ENCODE measurements at places on chromosomes 5 and 9.

- no peak for DNase-seq
Observed at GRCh38 chr9:117249799-117250198, 165.1 kb downstream of the ASTN2 start.

GRCh38 chr5:92998456-92998855 is 582.6 kb downstream of the NR2F1-AS1 start:
- DNase-seq: no peak

DNA sequence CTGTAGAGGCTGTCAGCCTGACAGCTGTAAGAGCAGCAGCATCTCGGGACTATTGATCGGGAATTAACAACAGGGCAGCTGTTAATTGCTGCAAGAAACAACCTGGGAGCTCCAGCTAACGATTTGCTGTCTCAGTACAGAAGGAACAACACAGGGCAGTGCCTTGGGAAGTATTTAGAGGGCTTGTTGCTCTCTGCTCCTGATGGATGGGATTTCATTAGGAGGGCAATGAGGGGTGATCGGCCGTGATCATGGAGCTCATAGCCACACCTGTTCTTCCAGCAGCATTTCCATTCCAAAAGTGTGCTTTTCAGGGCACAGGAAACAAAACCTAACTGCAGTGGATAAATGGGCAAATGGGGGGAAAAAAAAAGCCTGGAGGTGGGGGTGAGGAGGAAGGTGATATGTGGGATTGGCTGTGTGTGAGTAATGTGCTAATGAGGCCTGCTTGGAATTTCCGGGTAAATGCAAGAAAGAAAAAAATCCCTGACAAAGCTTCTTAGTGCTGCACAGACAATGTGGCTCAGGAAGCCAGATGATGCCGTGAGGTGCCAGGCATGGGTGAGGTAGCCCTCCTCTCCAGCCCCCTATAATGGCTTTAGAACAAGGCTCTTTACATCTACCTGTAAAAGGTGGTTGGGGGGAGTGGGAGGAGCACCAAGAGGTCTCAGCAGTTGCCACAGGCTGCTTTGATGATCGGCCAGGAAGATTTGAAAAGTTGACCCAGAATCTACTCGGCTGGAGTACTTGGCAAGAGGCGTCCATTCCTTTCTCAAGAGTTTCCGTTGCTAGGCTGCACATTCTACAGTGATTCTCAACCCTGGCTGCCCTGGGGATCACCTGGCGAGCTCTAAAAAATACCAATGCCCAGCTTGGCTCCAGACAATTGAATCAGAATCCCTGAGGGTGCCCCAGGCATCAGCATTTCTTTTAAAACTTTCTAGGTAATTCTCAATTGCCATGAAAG is 139.5 kb upstream of the KLF9 start:
- DNase-seq: peak; percentile 73

GRCh38 chr5:1394881-1395860 is 50.1 kb downstream of the SLC6A3 start:
- no peak for DNase-seq

DNA sequence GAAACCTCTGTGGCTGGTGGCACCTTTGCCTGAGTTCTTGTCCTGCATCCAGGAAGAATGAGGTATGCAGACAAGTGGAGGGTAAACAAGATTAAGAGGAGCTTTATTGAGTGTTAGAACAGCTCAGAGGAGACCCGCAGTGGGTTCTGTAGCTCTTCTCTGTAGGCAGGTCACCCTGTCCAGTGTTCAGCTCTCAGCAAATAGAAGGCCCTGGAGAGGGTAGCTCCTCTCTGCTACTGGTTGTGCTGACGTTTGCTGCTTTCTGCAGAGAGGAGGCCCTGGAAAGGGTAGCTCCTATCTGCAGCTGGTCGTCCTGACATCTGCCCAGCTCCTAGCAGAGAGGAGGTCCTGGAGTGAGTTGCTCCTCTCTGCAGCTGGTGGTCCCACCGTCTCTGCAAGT is 96.8 kb upstream of the CCDC112 start:
- no peak for DNase-seq

GRCh38 chr5:67827541-67827940 is 388.0 kb upstream of the PIK3R1 start:
- DNase-seq: no peak

DNA sequence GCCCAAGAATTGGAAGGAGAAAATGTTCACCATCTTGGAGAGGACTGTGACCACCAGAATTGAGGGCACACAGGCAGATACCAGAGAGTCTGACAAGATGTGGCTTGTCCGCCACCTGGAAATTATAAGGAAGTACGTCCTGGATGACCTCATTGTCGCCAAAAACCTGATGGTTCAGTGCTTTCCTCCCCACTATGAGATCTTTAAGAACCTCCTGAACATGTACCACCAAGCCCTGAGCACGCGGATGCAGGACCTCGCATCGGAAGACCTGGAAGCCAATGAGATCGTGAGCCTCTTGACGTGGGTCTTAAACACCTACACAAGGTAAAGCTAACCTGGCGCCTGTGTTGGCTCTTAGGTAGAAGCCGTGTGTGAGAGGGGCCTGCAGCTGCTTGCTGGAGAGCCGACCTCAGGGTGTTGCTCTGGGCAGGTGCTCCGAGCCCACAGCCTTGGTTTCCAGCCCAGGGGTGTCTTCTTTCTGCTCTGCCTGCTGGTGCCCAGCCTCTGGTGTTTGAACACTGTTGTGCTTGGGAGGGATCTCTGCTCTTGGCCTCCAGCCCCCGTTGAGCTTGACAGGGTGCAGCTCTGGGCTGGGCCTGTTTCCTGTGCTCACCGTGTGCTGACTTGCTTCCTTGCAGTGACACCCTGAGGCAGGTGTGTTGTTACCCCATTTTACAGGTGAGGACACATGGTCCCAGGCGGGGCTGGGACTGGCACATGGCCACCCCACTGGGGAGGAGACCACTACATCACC is 10.9 kb downstream of the EXOC3 start:
- DNase-seq: no peak
